ENCODE measurements at places on chromosomes 6 and 20.

DNA sequence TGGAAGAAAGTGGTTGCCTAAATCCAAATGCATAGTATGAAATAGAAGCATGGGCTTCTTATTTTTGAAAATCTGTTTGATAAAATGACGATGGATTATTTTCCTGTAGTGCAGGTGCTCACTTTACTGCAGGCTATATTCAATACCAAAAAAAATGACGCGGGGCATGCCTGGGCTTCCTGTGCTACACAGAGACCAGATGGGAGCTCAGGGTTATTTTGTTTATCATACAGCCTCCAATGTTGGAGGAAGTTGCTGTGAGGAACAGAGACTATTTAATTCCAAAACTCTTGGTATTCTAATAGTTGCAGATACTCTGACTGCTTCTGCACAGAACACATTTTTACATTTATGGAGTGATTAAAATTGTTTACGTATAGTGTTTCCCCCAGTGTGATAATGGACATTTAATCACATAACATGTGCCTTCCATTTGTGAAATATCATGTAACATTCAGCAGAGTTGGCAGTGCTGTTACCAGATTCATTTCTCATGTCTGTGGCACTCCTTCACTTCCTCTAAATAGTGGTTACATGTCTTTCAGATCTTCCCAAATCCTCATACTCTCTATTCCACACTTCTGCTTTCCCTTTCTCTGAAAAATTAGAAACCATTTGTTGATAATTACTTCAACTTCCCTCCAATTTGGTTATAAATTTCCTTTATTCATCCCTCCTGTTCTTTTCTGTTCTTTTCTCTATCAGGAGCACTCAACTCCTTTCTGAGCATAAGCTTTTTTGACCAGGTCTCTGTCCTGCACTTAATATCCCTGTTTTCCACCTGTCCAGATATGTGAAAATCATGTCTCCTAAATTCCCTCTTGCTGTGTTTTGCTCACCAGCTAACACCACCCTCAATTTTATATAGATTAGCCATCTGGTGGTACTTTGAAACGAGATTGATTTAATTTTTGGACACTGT is 121.6 kb downstream of the ADGRB3 start:
- peaks cover 4% of the 10 kb centered on the region for H3K4me1 ChIP-seq
- no peak overlapping the region for H3K27ac ChIP-seq
- no peaks in the 10 kb centered on the region for H3K27me3 ChIP-seq
- no peaks in the 10 kb centered on the region for H3K36me3 ChIP-seq
- no peak overlapping the region for H3K4me3 ChIP-seq

DNA sequence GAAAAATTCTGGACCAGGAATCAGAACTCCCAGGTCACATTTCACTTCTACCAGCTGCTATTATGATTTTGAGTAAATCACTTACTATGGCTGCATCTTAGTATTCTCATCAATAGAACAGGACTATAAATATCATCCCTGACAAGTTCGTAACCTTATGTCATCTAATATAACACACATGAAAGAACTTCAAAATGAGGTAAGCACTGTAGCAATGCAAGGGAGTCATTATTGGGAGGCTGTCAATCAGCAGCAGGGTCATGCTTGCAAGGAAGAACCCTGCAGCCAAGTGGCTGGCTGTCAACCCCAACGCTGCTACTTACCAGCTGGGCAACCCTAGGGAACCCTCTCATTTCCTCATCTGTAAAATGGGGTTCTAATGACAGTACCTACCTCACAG is 123.3 kb upstream of the B3GAT2 start:
- H3K4me3 ChIP-seq = no peak overlapping the region
- H3K4me1 ChIP-seq = peaks cover 26% of the 10 kb centered on the region
- H3K27ac ChIP-seq = peak overlapping the region; percentile 13
- no peak for DNase-seq
- H3K27me3 ChIP-seq = no peaks in the 10 kb centered on the region

DNA sequence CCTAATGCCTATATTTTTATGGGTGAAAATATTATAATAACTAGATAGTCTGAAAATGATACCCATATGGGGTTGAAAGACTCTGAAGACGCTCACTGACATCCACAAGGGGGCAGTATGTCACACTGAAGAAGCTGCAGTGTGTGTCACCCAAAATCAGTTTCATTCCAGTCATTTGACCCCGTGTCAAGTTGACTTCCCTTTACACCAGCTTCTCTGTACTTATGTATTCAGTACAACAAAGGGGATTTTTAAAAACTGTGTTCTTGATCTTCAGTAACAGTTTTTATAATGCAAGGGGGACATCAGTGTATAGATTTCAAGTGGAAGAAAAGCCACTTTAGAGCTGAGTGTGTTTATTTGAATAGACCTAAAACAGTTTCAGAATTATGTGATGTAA is 19.3 kb downstream of the FAXC start:
- no peaks in the 10 kb centered on the region for H3K4me1 ChIP-seq
- H3K27me3 ChIP-seq = no peaks in the 10 kb centered on the region
- no peak for DNase-seq

DNA sequence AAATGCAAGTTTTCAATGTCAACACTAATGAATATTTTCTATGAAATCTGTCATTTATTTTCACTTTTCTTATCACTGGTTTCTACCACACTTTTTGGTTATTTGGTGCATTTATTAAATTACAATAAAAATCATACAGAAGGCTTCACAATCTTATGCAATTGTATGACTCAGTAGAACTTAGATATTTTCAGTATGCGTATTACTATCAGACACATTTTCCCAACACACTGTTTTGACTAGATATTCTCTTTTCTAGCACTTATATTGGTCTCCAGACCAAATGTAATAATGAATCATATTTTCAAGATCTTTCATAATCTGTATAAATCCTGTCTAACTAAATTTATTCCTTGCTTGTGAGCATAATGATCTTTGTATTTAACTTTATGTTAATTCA is 74.1 kb downstream of the FAM83B start:
- H3K4me3 ChIP-seq = no peak overlapping the region
- H3K27ac ChIP-seq = no peak overlapping the region
- H3K4me1 ChIP-seq = no peaks in the 10 kb centered on the region
- no peak for DNase-seq
- H3K27me3 ChIP-seq = no peaks in the 10 kb centered on the region

GRCh38 chr6:52361414-52361944 is 472 bp upstream of the PAQR8 start:
- H3K27me3 ChIP-seq = no peaks in the 10 kb centered on the region
- H3K4me3 ChIP-seq = peak overlapping the region; percentile 88
- no peaks in the 10 kb centered on the region for H3K36me3 ChIP-seq

DNA sequence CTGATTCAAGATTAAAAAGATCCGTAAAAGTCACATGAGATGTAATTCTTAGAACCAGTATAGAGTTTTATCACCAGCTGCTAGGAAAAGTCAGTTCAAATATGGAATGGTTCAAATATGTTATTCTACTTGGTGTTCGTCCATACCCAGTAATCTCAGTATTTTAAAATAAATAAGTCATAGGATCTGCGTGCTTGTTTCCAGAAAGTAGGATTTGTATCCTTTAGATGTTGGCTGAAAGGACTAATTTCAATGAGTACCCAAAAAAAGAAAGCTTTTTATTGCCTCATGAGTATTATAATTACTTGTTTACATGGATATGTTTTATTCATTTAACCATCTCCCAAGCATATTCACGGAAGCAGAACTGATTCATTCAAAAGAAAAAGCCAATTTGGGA is 12.2 kb downstream of the TPD52L1 start:
- H3K4me1 ChIP-seq = peaks cover 10% of the 10 kb centered on the region
- no peak for DNase-seq
- no peaks in the 10 kb centered on the region for H3K36me3 ChIP-seq
- no peak overlapping the region for H3K4me3 ChIP-seq

- no peak overlapping the region for H3K4me3 ChIP-seq
- no peak for DNase-seq
- H3K36me3 ChIP-seq = no peaks in the 10 kb centered on the region
- no peaks in the 10 kb centered on the region for H3K4me1 ChIP-seq
- no peak overlapping the region for H3K27ac ChIP-seq
Observed at GRCh38 chr6:124110514-124110913, 306.8 kb downstream of the NKAIN2 start.
